ENCODE measurements at places on chromosomes 4 and X. TPM values are rescaled to one million over a fixed set of nuclear protein-coding genes. Genes with fewer than 3 reads are reported as not detected.

DNA sequence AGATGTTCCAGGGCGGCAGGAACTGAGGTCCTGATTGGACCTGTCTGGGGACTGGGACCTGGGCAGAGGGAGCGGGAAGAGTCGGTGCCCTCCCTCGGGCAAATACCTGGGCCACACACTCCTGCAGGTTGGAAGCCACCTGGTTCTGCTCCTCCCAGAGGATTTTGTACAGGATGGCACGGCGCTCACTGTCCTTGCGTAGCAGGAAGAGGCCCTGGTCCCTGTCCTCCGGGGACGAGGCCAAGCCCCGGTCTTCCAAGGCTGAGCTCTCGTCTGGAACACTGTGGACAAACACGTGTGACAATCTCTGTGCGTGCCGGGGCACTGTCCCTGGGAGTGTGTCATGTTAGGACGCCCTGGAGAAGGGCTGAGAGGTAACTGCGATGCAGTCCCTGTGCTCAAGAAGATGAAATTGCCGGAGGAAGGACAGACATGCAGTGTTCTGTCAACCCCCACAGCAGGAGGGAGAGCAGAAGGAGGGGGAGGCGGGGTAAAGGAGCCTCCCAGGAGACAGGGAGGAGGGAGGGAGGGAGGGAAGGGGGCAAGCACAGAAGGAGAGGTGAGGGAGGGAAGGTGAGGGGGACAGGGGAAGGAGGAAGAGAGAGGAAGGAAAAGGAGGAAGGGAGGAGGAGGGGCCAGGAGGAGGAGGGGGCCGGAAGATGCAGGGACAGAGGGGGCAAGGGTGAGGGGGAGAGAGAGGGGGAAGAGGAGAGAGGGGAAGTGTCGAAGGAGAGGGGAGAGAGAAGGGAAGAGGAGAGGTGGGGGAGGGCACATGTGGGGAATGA lies 29.0 kb downstream of the PDHA1 start:
- DNase-seq = peak; percentile 22
- no peaks in the 10 kb centered on the region for H3K36me3 ChIP-seq
- H3K27ac ChIP-seq = no peak overlapping the region
- peak overlapping the region; percentile 60 for H3K4me3 ChIP-seq
- peaks cover 5% of the 10 kb centered on the region for H3K4me1 ChIP-seq

DNA sequence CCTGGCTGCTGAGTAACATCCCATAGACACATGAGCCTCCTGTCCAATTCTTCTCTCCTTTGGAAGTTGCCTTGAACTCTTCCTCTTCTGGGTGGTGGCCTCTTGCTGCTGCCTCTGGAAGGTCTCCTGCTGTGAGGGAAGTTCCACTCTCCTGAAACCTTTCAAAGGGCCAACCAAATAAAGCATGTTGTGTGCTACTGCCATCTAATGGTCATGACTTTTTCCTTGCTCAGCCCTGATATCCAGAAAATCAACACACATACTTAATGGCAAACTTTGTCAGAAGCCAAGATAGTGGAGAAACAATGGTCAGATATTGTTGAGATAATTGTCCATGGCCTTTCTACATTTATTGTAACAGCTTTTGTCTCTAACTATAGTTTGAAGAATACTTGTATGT lies 19.1 kb upstream of the ZXDA start:
- no peaks in the 10 kb centered on the region for H3K4me1 ChIP-seq
- H3K4me3 ChIP-seq = no peak overlapping the region
- peak; percentile 24 for DNase-seq
- H3K27ac ChIP-seq = no peak overlapping the region

H2BW2 gene
- not detected for total RNA-seq

CXXC4 gene
- not detected for total RNA-seq

- no peak overlapping the region for H3K27ac ChIP-seq
- H3K4me1 ChIP-seq = no peaks in the 10 kb centered on the region
- H3K4me3 ChIP-seq = no peak overlapping the region
- no peaks in the 10 kb centered on the region for H3K27me3 ChIP-seq
- H3K36me3 ChIP-seq = no peaks in the 10 kb centered on the region
These were observed 325.8 kb downstream of the ARAP2 start for GRCh38 chr4:35918491-35918977.

DNA sequence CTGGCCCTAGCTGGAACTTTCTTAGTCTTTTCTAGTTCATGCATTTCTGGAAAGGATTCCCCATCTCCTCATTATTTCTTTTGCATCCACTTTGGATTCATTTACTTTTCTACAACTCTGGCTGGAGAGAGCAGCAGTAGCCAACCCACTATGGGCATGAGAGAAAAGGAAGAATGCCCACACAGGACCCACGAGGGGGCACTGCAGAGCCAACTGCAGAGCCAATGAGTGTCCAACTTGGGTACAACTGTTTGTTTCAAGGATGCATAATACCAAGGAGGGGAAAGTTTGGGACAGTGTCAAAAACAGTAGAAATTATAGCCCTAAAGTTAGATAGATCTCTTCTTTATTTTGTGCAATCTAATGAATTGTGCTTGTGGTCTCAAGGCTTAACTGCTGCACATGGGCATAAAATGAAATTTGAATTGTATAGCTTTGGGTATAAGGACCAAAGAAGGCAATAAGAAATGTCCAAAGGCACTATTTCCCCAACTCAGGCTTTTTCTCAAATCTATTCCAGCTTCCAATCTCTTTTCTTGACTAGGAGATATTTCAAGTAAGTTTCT lies 230.6 kb downstream of the NSUN7 start:
- H3K27me3 ChIP-seq = no peaks in the 10 kb centered on the region
- H3K27ac ChIP-seq = no peak overlapping the region
- no peak overlapping the region for H3K4me3 ChIP-seq
- no peaks in the 10 kb centered on the region for H3K36me3 ChIP-seq
- H3K4me1 ChIP-seq = no peaks in the 10 kb centered on the region

DNA sequence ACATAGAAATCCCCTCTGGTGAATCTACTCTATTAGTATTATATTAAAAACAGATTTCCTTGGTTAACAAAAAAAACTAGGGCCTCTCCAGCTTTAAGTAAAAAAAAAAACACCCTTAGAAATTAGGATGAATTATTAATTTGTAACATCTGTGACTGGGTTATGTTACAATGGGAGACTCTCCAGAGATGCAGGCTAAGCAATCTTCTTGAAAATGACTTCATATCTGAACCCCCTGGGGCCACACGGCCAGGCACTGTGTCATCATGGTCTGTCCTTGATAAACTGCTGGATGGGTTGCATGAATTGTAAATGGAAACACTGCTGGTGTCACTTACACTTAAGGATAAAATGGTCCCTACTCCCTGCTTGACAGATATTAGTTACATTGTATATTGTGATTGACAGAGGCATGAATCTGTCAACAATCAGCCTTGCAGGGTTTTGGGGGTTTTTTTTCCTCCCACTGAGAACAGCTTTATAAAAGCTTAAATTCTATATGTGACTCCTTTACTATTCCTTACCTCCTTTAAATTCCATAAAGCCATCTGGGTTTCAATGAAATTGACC lies 49.1 kb downstream of the PRKG2 start:
- no peak overlapping the region for H3K27ac ChIP-seq
- no peaks in the 10 kb centered on the region for H3K36me3 ChIP-seq
- H3K4me3 ChIP-seq = no peak overlapping the region

Data from B cell (primary cell).